ENCODE measurements at places on chromosomes 7 and 10. TPM values are rescaled to one million over a fixed set of nuclear protein-coding genes. Genes with fewer than 3 reads are reported as not detected.

- H3K4me3 ChIP-seq = no peak overlapping the region
- H3K27me3 ChIP-seq = no peaks in the 10 kb centered on the region
- DNase-seq = no peak
- H3K36me3 ChIP-seq = no peaks in the 10 kb centered on the region
Measured at GRCh38 chr7:75711656-75712514, 26.9 kb downstream of the HIP1 start.

GRCh38 chr10:71131096-71131495 lies 81.3 kb upstream of the UNC5B start:
- no peak for DNase-seq
- H3K27ac ChIP-seq = no peak overlapping the region

GRCh38 chr10:46229144-46229563 lies 57.6 kb upstream of the ANTXRL start:
- no peak for DNase-seq
- H3K27ac ChIP-seq = no peak overlapping the region
- H3K4me3 ChIP-seq = no peak overlapping the region
- no peaks in the 10 kb centered on the region for H3K4me1 ChIP-seq
- H3K36me3 ChIP-seq = no peaks in the 10 kb centered on the region

DNA sequence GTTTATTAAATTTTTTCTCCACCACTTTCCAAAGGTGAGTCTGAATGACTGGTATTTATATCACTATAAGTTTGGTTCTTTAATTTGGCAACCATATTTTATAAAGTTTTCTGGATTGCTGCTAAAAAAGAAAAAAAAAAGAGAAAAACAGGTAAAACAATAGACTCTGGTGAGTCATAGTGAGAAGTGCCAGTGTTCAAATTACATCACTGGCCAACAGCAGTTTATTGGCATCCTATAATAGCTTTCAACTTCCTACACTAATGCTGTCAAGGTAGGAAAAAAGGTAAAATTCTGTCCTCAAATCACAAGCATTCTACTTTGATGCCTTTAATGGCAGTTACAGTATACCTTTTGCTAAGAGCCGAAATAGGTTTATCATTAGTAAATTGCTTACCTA lies 808.8 kb downstream of the GRM8 start:
- no peak overlapping the region for H3K27ac ChIP-seq
- no peak for DNase-seq
- no peaks in the 10 kb centered on the region for H3K36me3 ChIP-seq
- H3K4me1 ChIP-seq = no peaks in the 10 kb centered on the region
- no peaks in the 10 kb centered on the region for H3K27me3 ChIP-seq

GRCh38 chr7:45151131-45151684 lies 6.4 kb upstream of the RAMP3 start:
- no peaks in the 10 kb centered on the region for H3K4me1 ChIP-seq
- no peaks in the 10 kb centered on the region for H3K36me3 ChIP-seq

DNA sequence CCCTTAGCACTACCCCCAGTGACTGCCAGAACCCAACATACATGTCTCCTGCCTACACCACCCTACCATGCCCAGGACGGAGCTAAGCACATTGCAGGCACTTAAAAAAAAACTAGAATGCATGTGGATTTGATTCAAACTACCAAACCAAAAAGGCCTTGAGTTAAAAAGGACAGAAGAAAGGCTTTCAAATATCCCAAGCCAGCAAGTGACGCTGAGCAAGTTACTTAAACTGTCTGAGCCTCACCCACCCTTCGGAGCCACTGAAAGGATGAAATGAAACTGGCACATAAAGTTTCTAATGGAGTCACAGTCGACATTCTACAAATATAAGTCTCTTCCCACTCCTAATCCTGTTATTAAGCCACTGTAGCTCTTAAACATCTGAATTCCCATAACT lies 1.8 kb downstream of the CPXM2 start:
- H3K36me3 ChIP-seq = no peaks in the 10 kb centered on the region
- H3K4me3 ChIP-seq = no peak overlapping the region
- H3K27me3 ChIP-seq = peaks cover 11% of the 10 kb centered on the region

- H3K4me1 ChIP-seq = peaks cover 26% of the 10 kb centered on the region
- peaks cover 10% of the 10 kb centered on the region for H3K27me3 ChIP-seq
- peak; percentile 91 for DNase-seq
- H3K36me3 ChIP-seq = peaks cover 3% of the 10 kb centered on the region
- H3K27ac ChIP-seq = peak overlapping the region; percentile 77
Measured at GRCh38 chr10:124417895-124418725, 613 bp downstream of the OAT start.

GRCh38 chr10:99870123-99870730 lies 87.8 kb downstream of the ABCC2 start:
- H3K27me3 ChIP-seq = no peaks in the 10 kb centered on the region
- H3K36me3 ChIP-seq = peaks cover 11% of the 10 kb centered on the region
- DNase-seq = no peak
- H3K4me1 ChIP-seq = peaks cover 7% of the 10 kb centered on the region
- H3K27ac ChIP-seq = no peak overlapping the region

DNA sequence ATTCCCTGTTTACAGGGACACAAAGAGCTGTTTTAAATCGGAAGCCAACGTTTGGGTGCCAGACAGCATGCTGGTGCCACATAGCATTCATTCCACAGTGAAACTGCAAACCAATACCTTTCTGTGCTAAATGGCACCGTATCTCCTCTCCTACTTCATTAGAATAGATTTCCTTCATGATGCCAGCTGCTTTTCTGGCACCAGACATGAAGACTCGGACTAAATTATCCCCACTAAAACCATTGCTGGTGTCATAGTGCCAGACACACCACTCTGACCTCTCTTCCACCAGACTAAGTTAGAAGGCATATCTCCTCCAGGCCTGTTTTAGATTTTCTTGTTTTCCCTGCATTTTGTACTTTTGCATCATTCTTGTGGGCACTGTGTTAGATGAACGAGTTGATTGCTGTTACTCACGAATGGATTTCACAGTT lies 155.1 kb downstream of the ETV1 start:
- H3K27ac ChIP-seq = no peak overlapping the region
- no peak for DNase-seq
- no peak overlapping the region for H3K4me3 ChIP-seq
- no peaks in the 10 kb centered on the region for H3K27me3 ChIP-seq
- no peaks in the 10 kb centered on the region for H3K36me3 ChIP-seq

- no peaks in the 10 kb centered on the region for H3K36me3 ChIP-seq
- H3K4me3 ChIP-seq = no peak overlapping the region
- no peaks in the 10 kb centered on the region for H3K27me3 ChIP-seq
- DNase-seq = no peak
Measured at GRCh38 chr7:156005202-156005691, 193.0 kb upstream of the SHH start.

GRCh38 chr7:90483251-90483650 lies 13.8 kb downstream of the PTTG1IP2 start:
- no peak for DNase-seq
- no peak overlapping the region for H3K4me3 ChIP-seq
- H3K27me3 ChIP-seq = no peaks in the 10 kb centered on the region
- no peaks in the 10 kb centered on the region for H3K4me1 ChIP-seq

Gene INPP5A
- 20.9 TPM for total RNA-seq

Gene PRTFDC1
- total RNA-seq = 5.3 TPM

DNA sequence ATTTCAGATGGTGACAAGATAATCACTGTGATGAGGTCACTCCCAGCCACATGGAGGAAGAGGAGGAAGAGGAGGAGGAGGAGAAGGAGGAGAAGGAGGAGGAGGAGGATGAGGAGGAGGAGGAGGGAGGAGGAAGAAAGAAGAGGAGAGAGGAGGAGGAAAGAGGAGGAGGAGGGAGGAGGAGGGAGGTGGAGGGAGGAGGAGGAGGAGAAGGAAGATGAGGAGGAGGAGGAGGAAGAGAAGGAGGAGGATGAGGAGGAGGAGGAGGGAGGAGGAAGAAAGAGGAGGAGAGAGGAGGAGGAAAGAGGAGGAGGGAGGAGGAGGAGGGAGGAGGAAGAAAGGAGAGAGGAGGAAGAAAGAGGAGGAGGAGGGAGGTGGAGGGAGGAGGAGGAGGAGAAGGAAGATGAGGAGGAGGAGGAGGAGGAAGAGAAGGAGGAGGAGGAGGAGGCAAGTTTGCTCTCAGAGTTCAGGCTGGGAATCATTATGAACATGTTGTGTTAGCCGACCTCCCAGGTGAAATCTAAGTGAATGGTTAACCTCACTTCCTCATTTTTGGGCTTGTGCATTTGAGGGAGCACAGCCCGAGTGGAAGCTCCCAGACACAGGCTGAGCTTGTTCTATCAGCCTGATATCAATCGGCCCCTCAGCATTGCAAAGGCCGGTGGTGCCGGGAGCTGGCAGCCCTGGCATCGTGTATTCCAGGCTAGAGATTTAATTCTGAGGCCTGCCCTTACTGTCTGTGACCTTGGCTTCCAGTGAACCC lies 236.2 kb upstream of the PITRM1 start:
- H3K4me3 ChIP-seq = no peak overlapping the region
- no peak overlapping the region for H3K27ac ChIP-seq
- no peak for DNase-seq
- no peaks in the 10 kb centered on the region for H3K36me3 ChIP-seq

Gene UCN3
- total RNA-seq = not detected

DNA sequence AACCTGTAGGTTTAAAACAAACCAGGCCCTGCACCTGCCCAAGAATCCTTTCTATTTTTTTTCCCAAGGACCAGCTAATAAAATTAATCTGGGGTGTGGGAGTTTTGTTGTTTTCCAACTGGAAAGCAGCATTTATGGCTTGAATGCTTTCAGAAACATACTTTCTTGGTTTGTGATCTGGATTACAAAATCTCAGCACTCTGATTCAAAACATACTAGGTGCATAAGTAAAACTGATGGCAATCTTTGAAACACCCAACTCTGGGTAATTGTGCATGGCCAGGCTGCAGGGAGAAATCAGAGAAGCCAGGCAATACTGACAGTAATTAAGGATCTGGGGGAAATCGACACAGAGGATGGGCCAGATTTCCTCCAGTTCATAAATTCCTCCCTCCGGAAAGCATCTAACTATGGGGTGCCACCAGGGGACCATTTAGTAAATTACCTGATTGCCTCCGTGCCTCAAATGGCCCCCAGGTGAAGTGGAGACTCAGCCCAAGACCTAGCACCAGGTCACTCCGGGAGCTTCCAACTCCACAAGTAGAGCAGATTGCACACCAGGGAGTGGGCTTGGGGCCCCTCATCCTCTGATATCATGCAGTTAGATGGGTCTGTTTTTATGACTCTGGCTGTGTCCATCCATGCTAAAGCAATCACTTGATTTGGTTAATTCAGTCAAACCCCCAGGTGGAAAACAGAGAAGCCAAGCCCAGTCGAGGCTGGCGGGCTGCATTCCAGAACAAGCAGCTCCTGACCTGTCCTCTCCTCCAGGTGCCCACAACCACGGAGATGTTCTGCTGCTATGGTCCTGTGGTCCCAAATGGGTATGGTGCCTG lies 15.2 kb upstream of the C10orf53 start:
- H3K4me1 ChIP-seq = no peaks in the 10 kb centered on the region
- peaks cover 5% of the 10 kb centered on the region for H3K27me3 ChIP-seq
- H3K4me3 ChIP-seq = no peak overlapping the region
- H3K36me3 ChIP-seq = no peaks in the 10 kb centered on the region
- no peak overlapping the region for H3K27ac ChIP-seq

- peak within 1 kb of the TSS; percentile 16 for H3K27ac ChIP-seq
- H3K27me3 ChIP-seq = peaks cover 23% of the 10 kb centered on the region
- DNase-seq = peak; percentile 94
- H3K4me3 ChIP-seq = peak within 1 kb of the TSS; percentile 66
Measured at GRCh38 chr7:2687881-2688318, at the start of gene AMZ1. TSS of gene AMZ1 (plus strand) at chr7:2688202. CDS start at chr7:2700452, 12,250 bp downstream.
